Caco-2 (cell line): ENCODE measurements at places on chromosomes 12 and 14.

- peak; percentile 18 for DNase-seq
Measured at GRCh38 chr14:64715628-64716412, 11.6 kb downstream of the PLEKHG3 start.

- DNase-seq: no peak
Measured at GRCh38 chr12:96255077-96255476, 60.9 kb downstream of the ELK3 start.

DNA sequence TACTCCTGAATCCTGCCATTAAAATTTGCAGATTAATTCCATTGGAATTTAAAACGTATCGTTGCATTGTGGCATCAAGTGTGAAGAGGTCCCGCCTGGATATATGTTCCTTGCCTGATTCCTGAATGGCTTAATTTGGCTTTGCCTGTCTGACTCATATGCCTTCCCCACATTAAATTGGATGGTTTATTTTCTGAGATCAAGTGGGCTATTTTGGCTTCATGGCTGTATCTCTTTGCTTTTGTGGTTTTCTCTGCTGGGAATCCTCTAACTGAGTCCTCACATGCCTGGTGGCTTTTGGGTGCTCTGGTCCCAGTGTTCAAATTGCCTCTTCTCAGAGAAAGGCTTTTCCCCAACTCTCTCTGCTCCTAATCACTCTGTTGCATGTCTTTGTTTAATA is 127.9 kb upstream of the DYRK2 start:
- no peak for DNase-seq

DNA sequence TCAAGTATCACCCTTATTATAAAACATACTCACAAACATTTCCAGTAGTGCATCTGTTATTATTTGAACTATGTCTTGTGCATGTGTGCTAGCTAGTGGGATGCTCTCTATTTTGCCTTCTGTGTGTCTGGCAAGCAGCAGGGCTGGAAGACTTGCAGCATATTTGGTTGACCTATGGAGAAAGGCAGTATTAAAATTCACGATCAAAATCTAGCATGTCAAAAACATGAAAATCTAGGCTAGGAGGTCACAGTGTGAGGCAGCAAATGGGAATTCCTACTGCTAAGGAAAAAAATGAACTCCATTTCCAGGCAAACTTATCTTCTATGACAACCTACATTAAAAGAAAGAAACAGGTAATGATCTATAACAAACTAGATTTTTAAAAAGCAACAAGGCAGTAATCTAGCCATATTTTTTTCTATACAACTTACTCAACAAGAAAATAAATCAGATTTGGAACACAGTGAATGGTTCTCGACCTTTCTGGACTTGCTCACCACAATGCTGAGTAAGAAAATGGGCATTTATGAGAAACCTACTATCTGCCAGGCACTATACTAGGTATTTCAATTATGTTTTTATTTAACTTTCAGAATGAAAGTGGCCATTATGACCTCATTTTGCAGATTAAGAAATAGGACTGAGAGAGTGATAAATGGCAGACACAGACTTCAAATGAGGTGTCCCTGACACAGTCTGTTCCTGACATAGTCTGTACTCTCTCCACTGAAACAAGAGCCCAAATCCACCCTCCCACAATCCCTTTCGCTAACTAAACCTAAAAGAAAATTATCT is 96.8 kb downstream of the TXNDC16 start:
- no peak for DNase-seq

- DNase-seq: no peak
Measured at GRCh38 chr12:1918884-1919236, 408 bp upstream of the CACNA2D4 start.

- DNase-seq: no peak
Measured at GRCh38 chr12:93111773-93112172, 182.7 kb upstream of the EEA1 start.

GRCh38 chr12:15861404-15861803 is 20.8 kb upstream of the STRAP start:
- no peak for DNase-seq

GRCh38 chr14:105256292-105256960 is 8.1 kb downstream of the BTBD6 start:
- no peak for DNase-seq
